ENCODE measurements at places on chromosomes 4 and X.

DNA sequence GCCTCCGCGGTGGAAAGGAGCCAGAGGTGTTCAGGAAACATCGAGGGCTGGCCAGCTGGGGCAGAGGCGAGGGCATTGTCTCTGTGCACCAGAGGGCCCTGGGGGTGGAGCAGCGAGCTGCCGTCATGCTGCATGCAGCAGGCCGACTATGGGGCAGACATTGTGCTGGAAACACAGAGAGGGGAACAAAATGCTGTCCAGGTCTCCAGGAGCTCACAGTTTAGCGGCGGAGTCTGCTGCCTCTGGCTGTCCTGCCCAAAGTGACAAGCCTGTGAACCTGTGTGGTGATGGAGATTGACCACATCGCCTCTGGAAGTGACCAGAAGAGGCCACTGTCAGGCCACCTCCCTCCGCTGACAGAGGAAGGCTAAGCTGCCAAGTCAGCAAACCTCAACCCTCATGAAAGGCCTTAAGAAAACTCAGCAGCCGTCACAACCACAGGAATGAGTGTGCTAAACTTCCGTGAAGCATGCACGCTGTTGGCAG, 20.1 kb upstream of the SASH3 start:
- no peak for DNase-seq

- DNase-seq: no peak
Measured at GRCh38 chr4:54898656-54899340, 226.6 kb downstream of the KDR start.

DNA sequence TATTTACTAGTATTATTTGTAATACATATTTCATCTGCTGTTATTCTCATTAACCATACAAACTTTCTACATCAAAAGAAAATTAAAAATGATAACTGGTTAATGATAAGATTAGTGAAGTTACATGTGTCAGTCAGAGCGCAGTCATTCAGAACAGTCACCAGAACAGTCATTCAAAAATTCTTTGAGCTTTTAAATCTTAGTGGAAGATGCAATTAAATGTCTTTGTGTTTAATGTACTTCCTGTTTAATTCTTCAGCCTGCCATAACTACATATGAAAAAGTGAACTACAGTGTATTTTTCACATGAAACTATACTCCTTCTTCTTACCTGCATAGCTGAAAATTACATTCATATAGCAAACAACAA, 179.7 kb upstream of the NDST4 start:
- DNase-seq: no peak

DNA sequence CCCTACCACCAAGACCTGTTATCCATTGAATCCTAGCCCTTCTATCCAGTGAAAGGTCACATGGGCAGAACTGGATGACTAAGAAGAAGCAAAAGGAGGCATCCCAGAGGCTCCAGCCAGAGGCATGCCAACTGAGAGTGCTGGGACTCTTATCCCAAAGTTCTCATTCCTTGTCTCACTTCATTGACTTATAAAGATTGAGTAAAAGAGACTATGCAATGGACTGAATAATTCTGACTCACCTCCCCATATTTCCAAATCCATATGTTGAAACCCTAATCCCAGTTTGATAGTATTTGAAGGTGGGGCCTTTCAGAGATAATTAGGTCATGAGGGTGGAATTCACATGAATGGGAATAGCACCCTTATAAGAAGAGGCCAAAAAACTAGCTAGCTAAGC, 131.4 kb downstream of the COL25A1 start:
- no peak for DNase-seq

- no peak for DNase-seq
Measured at GRCh38 chr4:169174247-169174646, 96.5 kb downstream of the SH3RF1 start.

DNA sequence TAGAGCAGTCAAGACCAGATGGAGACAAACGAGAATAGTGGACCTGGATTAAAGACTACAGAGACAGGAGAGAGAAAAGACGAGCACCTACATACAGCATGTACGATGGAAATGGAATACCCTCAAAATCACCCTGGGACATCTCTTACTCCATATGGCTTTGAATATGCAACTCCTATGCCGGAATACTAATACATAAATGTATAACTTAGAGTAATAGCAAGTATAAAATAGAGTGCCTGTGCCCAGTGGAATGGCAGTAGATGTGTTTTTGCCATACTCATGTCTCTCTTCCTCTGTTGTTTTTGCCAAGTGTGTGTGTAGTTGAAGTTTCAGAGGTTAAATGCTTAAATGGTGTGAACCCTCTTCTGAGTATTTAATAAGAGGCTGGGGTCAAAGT, 39.8 kb upstream of the LIMCH1 start:
- DNase-seq: no peak

DNA sequence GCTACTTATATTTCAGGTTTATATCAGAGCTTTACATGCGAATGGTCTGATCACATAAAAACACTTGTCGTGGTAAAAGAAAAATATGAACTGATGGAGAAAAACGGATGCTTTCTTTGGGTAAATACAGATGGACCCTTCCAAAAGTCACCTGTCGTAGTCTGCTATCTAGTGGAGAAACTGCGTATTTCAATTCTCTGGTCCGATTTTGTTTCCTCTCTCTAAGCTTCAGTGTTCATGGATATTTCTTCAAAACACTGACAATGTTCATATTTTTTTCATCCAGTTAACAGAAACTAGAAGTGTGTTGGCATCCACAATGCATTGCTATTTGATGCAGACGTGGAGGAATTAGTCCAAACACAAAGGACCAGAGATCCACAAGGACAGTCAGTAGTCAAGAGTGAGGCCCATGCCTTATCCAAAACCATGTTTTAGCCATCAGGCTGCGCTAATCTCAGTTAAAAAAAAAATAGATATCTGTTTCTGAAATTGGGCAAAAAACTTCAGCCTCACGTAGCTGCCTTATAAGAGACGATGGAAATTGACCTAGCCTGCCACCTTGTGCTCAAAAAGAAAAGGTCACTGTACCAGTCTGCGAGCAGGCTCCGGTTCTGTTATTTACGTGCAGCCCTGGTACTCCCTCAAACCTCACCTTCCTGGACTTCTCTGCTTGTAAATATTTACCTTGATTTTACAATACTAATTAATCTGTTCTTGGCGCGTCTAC, 16.0 kb downstream of the MEPE start:
- DNase-seq: no peak

DNA sequence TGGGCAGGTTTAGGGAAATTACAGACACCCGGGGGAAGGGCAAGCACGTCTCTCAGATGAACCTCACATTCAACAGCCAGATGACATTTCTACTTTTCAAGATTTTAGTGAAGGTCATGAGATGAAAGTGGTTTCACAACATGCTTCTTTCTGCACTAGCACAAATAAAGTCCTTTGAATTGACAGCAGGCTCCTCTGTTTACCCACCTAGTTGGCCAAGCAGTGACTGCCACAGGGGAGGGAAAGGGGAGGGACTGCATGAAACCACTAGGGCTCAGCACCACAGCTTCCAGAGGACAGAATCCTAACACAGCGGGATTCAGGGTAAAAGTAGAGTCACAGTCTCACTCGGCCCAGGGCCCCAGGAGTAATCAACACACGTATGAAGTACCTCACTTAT, 6.2 kb downstream of the RAB40A start:
- no peak for DNase-seq

GRCh38 chr4:154455111-154455510, 36.5 kb downstream of the DCHS2 start:
- DNase-seq: no peak

DNA sequence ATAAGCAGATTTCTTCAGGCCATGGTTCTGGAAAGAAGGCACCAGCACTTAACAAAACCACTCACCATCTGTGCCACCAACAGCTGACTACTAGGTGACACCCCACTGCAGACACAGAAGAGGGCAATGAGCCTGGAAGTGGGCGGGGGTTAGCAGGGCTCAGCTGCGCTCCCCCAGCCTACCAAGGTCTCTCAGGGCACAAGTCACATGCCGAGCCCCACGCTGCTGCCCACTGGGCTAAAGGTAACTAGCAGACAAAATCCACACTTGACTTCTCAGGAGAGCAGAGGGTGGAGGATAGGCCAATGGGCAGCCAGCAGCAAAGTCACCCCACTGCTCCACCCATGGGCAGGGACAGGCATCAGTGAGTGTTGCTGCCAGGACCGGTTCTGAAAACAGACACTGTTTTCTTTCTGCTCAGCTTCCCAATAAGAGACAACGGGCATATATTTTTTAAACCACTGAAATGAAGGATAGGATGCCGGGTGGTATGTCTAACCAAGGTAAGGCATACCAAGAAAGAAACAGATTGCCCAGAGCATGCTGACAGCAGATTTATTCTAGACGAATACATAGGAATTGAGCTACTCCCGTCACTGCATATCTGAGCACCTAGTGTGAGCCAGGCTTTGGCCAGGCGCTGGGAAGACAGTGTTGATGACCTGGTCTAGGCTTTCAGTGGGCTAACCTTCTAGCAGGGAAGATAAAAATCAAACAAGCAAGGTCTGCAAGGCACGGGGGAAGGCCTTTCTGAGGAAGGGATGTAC, 20.1 kb downstream of the ACSL1 start:
- DNase-seq: no peak

DNA sequence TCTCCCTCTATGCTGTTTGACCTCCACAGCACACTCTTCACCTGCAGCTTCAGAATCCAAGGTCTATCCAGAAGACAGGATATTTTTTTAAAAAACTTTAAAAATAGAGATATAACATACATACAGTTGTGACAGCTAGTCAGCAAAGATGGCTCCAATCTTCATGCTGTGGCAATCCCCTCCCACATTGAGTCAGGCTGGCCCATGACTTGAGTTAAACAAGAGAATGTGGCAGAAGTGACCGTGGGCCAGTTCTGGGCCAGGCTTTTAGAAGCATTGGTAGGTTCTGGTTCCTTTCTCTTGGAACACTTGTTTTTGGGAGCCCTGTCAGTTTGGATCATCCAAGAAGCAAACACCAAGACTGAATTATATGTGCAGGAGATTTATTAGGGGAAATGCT, 36.1 kb upstream of the REPS2 start:
- no peak for DNase-seq

DNA sequence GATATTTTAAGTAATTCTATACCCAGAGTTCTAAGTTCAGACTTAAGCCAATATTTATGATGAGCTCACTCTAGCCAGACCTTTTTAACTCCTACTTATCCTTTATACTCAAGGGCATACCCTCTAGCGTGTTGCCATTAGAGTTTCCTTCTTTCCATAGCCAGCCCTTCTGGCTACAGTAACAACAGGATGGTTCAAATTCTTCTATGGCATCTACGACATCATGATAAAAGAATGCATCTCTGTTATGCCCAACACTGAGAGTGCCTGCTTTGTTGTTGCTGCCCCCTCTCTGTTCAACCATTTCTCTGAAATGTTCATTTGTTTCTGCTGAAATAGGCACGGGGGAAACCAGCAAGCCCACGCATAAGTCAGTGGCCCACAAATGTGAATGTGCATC, 104.5 kb downstream of the UBE2NL start:
- DNase-seq: no peak

DNA sequence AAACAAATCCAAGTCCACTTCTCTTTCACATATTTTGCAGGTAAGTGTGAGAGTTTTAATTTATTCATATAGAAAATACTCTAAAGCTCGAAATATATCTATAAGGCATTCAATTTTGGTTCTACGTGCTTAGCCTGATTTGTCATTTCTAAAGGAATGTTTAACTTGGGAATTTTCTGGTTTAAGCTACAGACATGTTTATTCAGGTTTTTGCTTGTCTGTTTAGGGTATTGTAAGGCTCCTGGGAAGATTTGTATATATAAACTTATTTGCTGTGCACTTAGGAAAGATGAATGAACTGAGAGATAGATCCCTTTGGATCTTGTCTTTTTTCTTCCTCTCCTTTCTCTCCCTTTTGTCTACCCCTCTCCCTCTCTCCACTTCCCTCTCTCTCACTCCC, 185.9 kb upstream of the NEIL3 start:
- no peak for DNase-seq

GRCh38 chr4:184645904-184646610, 3.2 kb downstream of the CASP3 start:
- no peak for DNase-seq

DNA sequence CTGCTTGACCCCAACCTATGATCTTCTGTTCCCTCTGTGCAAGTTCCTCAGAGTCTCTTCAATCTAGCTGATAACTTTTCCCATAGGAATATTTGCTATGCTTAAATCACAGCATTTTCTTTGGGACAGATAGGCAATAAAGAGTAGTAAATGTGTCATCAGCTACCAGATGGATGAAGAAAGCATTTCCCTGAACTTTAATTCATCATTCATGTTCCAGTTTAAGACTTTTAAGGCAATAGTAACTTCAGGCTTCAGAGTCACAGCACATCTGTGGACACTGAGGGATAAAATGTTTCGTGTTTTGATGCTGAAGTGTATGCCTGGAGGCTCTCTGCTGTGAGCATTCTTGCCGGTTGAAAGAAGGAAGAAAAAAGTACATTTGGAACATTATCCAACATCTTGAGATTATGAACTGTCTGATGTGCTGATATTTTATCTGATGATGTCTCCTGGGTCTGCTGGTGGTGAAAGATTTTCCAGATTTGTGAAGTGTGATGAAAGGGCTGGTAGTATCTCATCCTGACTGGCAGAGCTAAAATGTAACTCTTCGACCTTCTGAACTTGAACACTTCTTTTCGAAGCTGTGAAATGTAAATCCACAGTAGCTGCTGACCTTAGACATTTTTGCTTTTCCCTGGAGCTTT, 133.7 kb downstream of the DCLK2 start:
- DNase-seq: no peak

DNA sequence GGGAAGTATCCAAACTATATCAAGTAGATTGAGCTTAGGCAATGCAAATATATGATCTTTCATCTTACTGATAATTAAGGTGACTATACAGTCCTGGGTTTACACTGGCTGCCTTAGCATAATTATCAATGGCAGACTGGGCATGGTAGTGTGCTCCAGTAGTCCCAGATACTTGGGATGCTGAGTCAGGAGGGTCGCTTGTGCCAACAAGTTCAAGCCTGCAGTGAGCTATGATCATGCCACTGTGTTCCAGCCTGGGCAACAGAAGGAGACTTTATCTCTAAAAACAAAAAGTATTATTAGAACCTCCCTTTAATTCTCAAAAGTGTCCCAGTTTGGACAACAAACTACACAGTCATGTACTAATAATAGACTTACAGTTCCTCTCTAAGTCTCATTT, 99.4 kb upstream of the RASGEF1B start:
- no peak for DNase-seq

DNA sequence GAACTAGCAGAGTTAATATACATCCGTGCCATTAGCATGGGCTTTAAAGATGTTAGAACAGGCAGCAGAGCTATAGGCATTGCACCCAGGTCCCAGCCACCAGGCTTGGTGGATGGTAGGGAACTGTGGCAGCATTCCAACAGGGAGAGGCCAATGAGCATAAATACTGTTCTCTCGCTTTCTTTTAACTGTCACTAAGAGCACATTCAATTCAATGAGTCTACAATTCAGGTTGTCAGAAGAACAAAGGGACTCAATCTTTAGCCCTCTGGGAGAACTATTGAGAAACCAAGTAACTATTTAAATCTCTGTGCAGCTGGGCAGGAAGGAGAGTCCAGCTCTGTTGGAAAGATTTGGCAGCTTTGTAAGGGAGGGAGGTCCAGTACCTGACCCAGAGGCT, 165.6 kb downstream of the CHIC1 start:
- no peak for DNase-seq

DNA sequence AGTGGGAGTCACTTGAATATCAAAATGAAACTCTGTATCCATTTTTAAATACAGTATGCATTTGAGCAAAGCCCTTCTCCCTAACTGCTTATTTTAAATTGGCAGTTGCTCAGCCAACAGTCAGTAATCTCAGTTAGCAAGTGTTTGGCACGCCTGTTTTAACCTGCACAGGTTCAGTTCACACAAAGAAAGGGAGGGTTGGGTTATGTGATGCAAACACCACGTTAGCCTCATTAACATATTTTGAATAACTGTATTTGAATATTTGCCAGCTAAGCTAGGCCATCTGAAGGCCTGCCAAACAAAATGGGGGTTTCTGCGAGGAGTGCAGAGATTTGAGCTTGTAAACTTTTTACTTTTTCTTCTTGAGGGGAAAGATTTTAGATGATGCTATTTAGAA, 19.8 kb downstream of the GAB1 start:
- DNase-seq: no peak
